ENCODE measurements at places on chromosomes 5 and 9. TPM values are rescaled to one million over a fixed set of nuclear protein-coding genes. Genes with fewer than 3 reads are reported as not detected.

The FBXL7 gene
- total RNA-seq = 8.4 TPM

The PCDHGB7 gene
- 4.4 TPM for total RNA-seq

The INSL6 gene
- total RNA-seq = not detected

The SHROOM1 gene
- total RNA-seq = 4.0 TPM

The SPEF2 gene
- 0.07 TPM for total RNA-seq

The RANBP6 gene
- 13.4 TPM for total RNA-seq

The IL3 gene
- total RNA-seq = not detected

The FOXI1 gene
- total RNA-seq = 0.07 TPM

The EDIL3 gene
- total RNA-seq = 46.0 TPM

The HDAC3 gene
- 82.7 TPM for total RNA-seq

The FGF1 gene
- total RNA-seq = 2.9 TPM

The RARS1 gene
- 122 TPM for total RNA-seq

The ADAMTS2 gene
- 1.7 TPM for total RNA-seq

The CSF2 gene
- total RNA-seq = not detected

The PCDHB5 gene
- 0.07 TPM for total RNA-seq

The SLC26A2 gene
- total RNA-seq = 6.1 TPM

The STC2 gene
- 29.5 TPM for total RNA-seq

The RNF183 gene
- total RNA-seq = not detected

All from H7 (cell line).